Type B pancreatic cell (in vitro differentiated cells): ENCODE measurements at places on chromosomes 4 and X.

DNA sequence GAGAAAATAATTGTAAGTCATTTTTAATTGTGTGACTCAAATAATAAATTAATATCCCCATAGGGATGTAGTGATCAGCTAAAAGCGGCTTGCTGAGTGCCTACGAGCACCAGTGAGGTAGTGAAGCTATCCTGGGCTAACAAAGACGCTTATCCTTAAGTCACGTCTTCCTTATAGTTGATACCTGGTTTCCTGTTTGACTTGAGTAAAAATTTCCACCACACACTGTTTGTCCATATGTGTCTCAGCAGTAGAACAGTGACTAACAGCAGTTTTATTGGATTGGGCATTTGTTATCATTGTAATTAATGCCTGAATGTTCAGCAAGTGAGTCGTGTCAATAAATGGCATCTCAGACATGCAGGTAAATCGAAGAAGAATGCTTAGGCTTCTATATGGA is 241.1 kb downstream of the GRXCR1 start:
- no peak for DNase-seq

- no peak for DNase-seq
These were observed 18.0 kb upstream of the TMSB4X start for GRCh38 chrX:12956704-12957534.

GRCh38 chr4:155383541-155383940 is 6.8 kb upstream of the MAP9 start:
- DNase-seq = no peak

DNA sequence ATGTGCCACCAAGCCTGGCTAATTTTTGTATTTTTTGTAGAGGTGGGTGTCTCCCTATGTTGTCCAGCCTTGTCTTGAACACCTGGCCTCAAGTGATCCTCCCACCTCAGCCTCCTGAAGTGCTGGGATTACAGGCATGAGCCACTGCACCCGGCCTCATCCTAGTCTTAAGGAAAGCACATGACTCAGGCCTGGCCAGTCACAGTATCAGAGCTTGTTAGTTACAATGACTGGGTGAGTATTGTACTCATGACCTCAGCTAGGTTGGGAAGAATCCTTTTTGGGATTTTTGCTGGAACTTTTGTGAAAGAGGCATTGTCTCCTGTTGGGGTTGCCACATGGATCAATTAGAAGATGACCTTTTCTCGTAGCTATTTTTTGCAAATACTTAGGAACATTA is 292.8 kb downstream of the RAPGEF2 start:
- no peak for DNase-seq

GRCh38 chr4:67355806-67356205 is 189.5 kb downstream of the CENPC start:
- no peak for DNase-seq

- no peak for DNase-seq
These were observed 189.6 kb downstream of the BCOR start for GRCh38 chrX:39907964-39908661.

DNA sequence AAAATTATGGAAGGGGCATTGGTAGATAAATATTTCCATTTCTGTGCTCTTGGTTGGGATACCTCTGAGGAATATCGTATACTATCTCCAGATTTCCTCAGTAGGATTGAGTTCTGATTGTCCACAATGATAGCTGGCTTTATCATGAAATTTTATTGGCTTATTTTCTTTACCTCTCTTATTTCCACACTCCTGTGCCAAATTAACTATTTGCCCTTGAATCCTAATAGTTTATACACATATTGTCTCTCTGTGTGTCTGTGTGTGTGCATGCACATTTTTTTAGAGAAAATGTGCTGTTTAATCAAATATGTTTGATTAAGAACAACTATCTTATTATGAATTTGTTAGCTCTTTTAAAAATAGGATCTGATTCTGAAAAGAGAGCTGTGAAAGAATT is 271.6 kb downstream of the DTHD1 start:
- DNase-seq = no peak

DNA sequence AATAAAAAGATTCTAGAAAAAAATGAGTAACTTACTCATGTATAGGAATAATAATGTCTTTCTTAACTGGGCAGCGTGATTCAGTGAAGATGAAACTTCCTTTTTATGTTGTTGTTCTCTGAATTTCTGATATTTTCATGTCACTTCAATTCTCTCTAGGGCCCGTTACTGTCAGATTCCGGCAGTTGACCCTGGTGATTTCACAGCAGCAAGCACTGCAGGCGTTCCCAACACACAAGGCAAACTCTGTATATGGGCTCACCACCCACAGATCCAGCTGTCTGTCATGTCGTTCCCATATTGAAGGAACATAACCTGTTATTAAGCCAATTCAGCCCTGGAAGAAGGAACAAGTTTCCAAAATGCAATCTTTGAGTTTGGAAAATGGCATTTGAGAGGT is 288.3 kb upstream of the GALNTL6 start:
- no peak for DNase-seq

DNA sequence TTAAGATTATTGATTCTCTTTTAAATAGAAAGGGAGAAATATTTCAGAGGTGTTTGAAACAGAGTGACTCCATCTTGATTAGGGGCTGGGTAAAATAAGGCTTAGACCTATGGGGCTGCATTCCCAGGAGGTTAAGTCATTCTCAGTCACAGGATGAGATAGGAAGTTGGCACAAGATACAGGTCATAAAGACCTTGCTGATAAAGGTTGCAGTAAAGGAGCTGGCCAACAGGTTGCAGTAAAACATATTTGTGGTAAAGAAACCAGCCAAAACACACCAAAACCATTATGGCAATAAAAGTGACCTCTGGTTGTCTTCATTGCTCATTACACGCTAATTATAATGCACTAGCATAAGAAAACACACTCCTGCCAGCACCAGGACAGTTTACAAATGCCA is 165.0 kb downstream of the SPIN4 start:
- DNase-seq = no peak

DNA sequence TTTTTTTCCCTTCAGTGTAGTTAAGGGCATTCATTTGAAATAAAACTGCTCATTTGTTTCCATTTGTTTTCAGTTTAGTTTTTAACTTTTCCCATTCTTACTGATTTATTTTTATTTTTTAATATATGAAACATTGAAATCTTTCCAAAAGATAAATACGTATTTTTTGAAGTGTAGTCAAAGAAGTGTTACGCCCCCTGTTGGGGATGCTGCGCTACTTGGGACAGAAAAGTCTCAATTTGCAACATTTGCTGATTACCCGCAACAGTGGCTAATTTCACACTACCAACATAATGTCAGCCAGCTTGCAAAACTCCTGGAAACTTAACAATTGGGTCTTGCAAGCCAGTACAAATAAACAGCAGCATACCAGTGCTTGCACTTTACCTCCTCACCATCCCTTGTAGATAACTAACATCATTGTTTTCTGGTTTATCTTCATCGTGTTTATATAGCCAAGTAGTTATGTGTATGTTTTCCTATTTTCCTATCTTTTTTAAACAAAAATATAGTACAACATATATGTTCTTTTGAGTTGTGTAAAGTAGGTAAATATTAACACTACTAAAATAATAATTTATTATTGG is 158.6 kb downstream of the STPG2 start:
- DNase-seq = no peak

- DNase-seq = no peak
These were observed 136.3 kb upstream of the TECRL start for GRCh38 chr4:64545593-64545992.

DNA sequence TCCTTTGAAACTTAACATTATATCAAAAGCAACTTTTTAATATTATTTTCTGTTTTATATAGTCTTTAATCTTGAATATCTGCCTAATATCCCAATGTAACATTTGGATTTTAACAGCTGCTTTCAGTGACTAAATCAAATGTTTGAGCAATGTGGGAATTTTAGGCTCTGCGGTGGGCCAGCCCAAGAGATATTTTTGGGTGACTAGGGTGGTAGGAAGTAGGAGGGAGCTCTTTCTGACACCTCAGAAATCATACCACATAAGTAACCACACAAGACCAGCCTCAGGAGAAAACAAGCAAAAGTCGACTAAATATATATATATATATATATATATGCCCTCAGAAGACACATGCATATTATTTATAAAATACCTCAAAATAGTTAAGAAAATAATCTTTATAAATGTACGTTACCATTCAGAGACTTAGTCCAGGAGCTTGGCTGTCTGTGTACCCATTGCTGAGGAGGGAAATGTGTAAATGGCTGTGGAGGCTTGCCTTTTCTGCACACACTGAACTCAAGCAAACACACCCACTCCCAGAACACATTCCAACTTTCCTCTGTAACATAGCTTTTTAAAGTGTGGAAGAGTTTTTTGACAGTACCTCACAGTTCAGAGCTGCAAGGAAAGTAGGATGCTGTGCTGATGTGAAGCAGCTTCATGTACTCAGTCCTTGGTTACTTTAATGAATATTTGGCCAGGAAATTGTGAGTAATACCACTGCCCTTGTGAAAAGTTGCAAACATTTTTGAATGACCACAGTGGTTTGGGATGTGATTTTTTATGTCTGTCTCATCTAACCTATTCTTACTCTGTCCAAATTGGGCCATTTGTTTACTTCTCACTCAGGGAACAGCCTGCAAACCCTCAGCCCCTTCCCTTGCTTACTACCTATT is at the start of gene RTL3:
Gene RTL3 (minus strand): TSS at position 484 of the 900 bp plus-strand sequence. CDS start 908 bp downstream, outside the sequence.
- no peak for DNase-seq

- no peak for DNase-seq
These were observed 52.1 kb upstream of the CDKN2AIP start for GRCh38 chr4:183392377-183392776.
